ENCODE measurements at places on chromosomes 3 and 15.

DNA sequence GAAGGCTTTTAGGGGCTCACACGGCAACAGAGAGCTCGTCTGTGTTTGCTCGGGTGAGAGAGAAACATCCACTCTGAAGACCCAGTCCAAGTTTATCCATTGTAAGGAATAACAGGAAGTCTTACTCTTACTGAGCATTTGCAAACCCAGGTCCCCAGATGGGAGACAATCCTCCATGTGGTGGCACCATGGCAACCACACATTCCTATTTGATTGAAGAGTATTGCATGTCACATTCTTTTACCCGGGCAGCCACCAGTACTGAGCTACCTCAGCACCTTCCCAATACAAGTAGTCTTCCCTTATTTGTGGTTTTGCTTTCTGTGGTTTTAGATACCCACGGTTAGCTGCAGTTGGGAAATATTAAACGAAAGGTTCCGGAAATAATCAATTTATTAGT, 302.9 kb upstream of the RASGRP1 start:
- DNase-seq, result no peak

DNA sequence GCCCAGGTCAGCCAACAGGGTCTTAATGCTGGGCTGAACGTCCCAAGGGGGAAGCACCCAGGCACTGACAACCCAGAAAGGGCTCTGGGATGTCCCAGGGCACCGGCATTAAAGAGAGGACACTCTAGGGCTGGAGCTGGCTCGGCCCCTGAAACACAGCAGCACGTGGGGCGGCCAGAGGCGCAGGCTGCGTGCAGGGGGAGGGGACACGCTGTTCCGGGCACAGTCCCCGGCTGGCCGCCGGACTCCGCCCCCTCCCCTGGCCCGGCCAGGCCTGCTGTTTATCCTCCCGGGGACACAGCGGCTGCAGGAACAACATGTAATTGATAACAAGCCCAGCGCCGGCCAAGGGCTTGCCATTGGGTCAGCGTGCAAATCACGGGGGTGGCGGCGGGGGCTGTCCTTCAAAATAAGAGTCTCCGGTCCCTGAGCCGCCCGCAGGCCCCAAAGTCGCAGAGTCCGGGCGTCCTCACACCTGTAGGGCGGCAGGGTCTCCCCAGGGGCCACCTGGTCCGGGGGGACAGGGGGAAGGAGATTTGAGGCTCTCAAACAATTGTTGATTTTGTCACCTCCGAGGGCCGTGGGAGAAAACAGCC, 1.3 kb downstream of the KLF15 start:
- no peak for DNase-seq

GRCh38 chr3:9129365-9129764, 120.1 kb downstream of the SRGAP3 start:
- no peak for DNase-seq

GRCh38 chr15:35813573-35813972, 267.6 kb upstream of the DPH6 start:
- DNase-seq, result no peak

DNA sequence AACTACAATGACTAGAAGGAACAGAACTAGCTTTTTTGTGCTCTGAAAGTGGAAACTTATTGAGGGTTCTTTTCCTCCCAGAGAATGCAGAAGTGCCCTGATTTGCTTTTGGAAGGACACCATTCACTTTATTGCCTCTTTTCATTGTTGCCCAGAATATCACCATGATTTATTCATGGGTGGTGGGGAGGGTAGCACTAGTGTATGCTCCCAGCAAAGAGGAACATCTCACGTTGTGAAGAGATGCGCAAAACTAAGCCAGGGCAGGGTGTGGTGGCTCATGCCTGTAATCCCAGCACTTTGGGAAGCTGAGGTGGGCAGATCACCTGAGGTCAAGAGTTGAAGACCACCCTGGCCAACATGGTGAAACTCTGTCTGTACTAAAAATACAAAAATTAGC, 31.4 kb downstream of the FLNB start:
- no peak for DNase-seq

- no peak for DNase-seq
Measured at GRCh38 chr3:179196700-179197099, 48.5 kb downstream of the PIK3CA start.

GRCh38 chr3:81864272-81864671, 102.8 kb upstream of the GBE1 start:
- DNase-seq, result no peak

- no peak for DNase-seq
Measured at GRCh38 chr3:160401291-160402095, 2.0 kb downstream of the SMC4 start.

- no peak for DNase-seq
Measured at GRCh38 chr15:31341071-31341470, 14.4 kb downstream of the KLF13 start.

GRCh38 chr15:47725906-47726305, 8.6 kb downstream of the SEMA6D start:
- DNase-seq, result no peak

GRCh38 chr3:168583977-168584376, 488.3 kb upstream of the GOLIM4 start:
- no peak for DNase-seq

GRCh38 chr3:149736953-149737205, 15.4 kb downstream of the COMMD2 start:
- DNase-seq, result no peak

DNA sequence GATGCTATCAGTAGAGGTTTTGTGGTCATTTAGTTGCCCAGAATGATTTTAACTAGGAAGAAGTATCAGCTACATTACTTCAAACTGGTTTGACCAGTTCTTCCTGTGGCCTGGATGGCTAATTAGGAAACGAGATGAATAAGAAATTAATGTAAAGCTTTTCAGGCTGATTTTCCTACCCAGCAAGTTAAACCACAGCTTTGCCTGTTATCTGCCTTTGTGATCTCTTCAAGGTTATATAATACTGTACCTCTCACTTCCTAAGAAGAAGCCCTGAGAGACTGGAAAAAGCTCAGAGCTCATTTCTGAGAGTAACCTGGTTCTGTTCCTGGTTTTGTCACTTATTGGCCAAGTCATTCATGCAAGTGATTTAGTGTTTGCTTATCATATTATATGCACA, 782.2 kb upstream of the GOLIM4 start:
- no peak for DNase-seq

GRCh38 chr3:33629219-33629618, 88.8 kb downstream of the CLASP2 start:
- DNase-seq, result no peak

- no peak for DNase-seq
Measured at GRCh38 chr3:42024591-42025351, 62.9 kb upstream of the ULK4 start.

DNA sequence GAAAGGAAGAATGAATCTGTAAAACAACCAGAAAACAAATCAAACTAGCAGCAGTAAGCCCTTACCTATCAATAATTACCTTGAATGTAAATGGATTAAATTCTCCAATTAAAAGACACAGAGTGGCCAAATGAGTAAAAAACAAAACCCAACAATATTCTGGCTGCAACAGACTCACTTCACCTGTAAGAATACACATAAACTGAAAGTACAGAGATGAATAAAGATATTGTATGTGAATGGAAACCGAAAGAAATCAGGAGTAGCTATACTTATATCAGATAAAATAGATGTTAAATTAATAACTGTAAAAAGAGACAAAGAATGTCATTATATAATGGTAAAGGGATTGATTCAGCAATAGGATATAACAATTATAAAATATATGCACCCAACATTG, 514.5 kb upstream of the DPPA4 start:
- DNase-seq, result no peak

DNA sequence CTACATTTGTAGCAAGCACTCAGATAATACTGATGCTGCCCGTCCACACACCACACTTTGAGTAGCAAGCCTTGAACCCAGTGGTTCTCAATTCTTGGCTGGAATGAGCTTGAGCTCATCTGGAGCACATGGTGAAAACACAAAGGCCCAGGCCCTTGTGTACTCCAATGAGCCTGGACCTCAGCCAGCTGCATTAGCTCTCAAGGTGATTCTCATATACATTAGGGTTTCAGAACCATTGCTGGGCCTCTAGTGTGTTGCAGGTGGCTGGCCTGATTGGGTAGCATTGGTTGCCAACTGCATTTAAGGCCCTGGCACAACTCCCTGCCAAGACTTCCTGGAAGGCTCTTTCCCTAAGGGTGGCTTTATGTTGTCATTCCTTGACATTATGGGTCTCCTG, 23.4 kb upstream of the ZFAND6 start:
- DNase-seq, result no peak

DNA sequence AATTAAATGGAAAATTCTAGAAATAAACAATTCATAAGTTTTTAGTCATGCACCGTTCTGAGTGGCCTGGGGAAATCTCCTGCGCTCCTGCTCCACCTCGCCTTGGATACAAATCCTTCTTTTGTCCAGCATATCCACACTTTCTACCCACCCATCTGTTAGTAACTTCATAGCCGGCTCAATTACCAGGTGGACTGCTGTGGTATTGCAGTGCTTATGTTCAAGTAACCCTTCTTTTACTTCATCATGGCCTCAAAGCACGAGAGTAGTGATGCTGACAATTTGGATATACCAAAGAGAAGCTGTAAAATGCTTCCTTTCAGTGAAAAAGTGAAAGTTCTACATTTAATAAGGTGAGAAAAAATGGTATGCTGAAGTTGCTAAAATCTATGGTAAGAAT, 142.3 kb upstream of the CHL1 start:
- no peak for DNase-seq

DNA sequence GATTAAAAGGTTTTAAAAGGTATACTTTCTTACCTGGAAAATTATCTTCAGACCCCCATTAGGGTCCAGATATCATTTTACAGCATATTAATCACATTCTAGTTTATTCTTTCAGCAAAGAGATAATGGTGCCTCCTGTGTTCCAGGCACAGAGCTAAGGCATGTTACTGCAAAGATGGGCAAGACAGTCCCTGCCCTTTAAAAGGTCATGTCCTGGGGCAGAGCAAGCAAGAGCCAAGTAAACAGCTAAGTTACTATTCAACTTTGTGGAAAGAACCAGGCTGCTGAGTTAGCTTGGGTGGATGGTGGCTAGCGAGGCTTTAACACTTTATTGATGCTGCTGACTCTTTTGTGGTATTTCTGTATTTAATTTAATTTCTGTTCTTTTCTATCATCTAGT, 75.0 kb downstream of the LRRC28 start:
- no peak for DNase-seq

DNA sequence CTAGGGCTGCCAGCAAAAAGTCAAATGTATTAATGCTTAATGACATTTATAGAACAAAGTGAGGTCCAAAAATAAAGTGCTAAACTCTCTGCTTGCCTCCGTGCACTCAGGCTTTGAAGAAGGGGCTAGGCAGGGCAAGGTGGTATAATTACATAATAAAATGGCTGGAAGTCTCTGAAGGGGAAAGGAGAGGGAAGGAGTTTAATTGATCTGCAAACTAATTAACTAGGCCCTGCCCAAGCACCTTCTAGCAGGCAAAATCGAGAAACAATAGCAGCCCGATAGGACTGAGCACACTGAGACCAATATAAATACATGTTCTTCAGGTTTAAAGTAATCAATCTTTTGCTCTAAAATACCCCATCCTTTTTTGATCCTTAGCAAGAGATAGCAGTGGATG, 13.0 kb downstream of the DIS3L start:
- no peak for DNase-seq

GRCh38 chr3:4261406-4261805, 41.8 kb upstream of the SETMAR start:
- no peak for DNase-seq
